Stimulated activated CD8-positive, alpha-beta memory T cell treated with anti-CD3 and anti-CD28 coated beads, Interleukin-2, amount 100 ng/mL, for 1 hour (primary cell): ENCODE measurements at places on chromosomes 16 and 17.
A peak's percentile ranks its signal among the peaks of the same experiment; 100 is the strongest.

- DNase-seq = no peak
Observed at GRCh38 chr17:42704837-42705494, 22.6 kb downstream of the CNTNAP1 start.

DNA sequence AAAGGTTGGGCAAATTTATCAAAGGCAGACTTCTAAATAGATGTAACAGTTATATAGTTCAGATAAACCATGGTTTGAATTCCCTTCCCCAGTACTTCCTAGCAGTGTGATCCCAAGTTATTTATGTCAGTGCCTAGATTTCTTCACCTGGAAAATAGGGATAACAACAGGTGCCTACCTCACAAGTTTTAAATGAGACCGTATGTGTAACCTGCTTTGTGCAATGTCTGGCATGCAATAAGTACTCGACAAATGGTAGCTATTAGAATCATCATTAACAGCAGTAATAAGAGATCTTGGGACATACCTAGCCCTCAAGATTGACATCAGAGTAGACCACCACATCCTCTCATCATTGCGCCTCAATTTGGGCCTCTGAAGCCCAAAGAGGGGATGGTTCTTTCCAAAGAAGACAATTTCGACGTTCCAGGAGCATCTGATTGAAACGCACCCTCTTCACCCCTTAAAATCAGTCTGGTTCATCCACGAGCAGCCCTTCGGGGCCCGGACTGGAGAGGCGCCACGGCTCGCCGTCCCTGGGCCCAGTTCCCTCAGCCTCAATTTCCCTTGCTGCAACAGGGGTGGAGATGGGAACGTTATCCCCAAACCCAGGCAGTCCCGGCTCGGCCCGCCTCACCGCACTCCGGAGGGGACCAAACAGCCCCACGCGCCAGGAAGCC lies 541 bp downstream of the ACACA start:
- no peak for DNase-seq

DNA sequence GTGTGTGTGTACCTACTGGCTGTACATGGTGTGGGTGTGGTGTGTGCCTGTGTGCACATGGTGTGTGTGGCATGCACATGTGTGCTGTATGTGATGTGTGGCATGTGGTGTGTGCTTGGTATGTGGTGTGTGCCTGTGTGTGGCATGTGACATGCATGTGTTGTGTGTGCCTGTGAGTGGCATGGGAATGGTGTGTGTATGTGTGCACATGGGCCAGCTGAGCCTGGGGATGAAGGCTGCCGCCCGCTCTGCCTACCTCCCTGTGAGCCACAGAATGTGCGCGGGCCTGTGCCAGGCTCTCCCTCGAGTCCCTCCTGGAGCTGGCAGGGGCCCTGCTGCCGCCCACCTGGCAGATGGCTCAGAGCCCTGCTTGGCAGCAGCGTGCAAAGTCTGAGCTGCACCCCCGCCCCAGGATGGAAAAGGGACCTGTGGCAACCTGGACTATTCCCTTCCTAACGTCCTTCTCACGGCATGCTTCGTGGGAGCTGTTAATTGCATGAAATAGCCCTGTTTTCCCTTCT lies 9.3 kb downstream of the PRSS27 start:
- no peak for DNase-seq

- peak; percentile 46 for DNase-seq
Observed at GRCh38 chr16:22297871-22298733, 893 bp downstream of the POLR3E start.

DNA sequence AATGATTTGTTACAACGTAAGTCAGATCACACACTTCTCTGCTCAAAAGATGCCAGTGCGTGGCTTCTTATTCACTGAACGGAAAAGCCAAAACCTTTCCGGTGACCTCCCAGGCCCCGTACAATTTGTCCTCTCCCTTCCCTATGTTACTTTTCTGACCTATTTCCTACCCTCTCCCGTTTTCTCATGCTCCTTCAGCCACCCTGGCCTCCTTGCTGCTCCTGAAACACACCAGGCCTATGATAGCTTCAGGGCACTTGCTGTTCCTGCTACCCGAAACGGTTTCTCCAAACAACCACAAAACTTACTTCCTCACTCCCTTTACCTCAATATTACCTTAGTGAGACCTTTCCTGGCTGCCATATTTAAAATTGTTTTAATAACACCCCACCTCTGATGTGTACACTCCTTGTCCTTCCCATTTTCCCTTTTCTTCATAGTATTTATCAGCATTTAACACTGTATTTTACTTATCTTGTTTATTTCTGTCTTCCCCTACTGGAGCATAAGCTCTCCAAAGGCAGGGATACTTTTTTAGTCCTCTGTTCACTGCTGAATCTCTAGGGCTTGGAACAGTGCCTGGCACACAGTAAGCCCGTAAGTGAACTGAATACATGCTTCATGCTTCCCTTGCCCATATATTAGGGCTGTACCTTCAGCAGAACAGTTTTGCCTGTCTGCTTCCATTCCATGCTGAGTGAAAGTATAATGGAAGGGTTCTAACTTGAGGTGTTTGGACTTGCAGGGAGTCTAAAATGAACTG lies 10.9 kb upstream of the ARL2BP start:
- DNase-seq = no peak

GRCh38 chr17:28365487-28365886 lies 488 bp upstream of the SEBOX start:
- no peak for DNase-seq

DNA sequence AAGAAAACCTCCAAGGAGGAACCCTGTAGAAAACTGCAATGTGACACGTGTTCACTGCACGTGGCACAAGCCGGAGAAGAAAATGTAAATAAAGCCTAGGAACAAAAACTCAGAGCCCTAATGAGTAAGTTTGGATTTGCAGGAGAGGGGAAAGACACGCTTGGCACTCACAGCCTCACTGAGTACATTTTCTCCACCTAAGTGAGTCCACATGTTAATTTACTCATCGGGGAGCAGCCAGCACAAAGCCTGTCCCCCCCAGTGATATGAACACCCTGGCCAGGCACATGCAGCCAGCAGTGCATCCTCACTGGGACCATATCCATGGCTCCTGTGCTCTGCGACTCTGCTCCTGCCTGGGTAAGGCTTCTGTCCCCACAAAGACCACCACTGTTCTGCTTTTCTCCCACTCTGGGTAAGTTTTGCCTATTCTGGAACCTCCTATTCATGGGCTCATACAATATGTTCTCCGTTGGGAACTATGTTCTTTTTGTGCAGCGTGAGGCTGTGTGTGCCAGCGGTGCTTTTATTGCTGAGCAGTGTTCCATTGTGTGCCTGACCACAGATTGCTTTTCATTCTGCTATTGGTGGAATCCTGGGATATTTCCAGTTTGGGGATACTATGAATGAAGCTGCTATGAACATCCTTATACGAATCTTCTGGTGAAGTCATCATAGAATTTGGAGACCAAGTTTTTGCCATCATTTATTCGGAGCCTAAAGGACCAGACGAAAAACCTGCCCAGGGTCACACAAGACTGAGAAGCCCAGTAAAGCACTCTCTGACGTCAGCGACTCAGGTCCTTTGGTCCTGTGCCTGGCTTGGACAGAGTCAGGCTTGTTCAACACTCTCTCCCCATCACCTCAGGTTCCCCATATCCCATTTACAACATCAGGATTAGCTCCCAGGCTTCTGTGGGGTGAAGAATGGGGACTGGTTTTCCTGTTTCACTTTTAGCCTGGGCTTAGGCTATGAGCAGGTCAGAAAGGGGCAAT lies 53.3 kb downstream of the RNF112 start:
- no peak for DNase-seq

- DNase-seq = no peak
Observed at GRCh38 chr17:16419929-16420271, 4.5 kb downstream of the TRPV2 start.

DNA sequence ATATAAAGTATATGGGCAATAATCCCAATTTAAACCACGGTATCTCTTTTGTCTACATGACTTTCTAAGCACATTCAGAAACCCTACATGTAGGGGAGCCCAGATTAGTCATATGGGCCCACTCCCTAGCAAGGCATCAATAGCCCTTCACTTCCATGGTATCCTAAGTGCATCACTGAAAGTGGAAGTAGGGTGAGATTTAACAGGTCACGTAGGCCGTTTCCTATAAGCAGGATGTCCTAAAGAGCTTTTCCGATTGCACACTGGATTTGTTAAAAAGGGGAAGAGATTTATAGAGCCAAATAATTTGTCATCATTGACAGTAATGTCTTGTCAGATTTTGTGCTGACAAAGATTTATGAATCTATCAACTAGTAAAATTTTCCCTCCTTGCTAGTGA lies 39.0 kb downstream of the CA4 start:
- DNase-seq = no peak

GRCh38 chr17:74153456-74153810 lies 50.0 kb upstream of the RPL38 start:
- no peak for DNase-seq

DNA sequence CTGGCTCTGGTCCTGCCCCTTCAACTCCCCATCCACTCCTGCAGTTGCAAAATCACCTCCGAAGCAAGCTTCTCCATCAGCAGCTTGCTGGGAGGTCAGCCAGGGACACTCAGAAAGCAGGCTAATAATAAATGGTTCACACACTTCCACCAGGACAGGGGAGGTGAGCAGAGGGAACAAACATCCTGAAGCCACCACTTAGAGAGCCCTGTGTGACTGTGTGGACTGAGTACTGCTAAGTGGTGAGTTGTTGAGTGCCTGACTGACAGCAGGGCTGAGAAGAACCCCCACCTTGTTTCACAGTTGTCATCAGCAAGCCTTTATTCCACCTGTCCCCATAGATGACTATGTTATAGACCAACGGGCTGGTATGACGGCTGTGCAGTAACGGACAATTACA lies 213.9 kb downstream of the CBLN1 start:
- no peak for DNase-seq

- no peak for DNase-seq
Observed at GRCh38 chr16:29111421-29111820, 126.6 kb downstream of the LAT start.

- DNase-seq = no peak
Observed at GRCh38 chr16:15460601-15461000, 26.2 kb downstream of the BMERB1 start.

GRCh38 chr16:20903116-20903898 lies 2.7 kb downstream of the LYRM1 start:
- DNase-seq = no peak

- no peak for DNase-seq
Observed at GRCh38 chr17:56297184-56297583, 143.9 kb downstream of the ANKFN1 start.

- DNase-seq = no peak
Observed at GRCh38 chr17:76243826-76244679, 3.8 kb upstream of the RNF157 start.

- DNase-seq = no peak
Observed at GRCh38 chr17:79532107-79532790, 78.6 kb downstream of the RBFOX3 start.

DNA sequence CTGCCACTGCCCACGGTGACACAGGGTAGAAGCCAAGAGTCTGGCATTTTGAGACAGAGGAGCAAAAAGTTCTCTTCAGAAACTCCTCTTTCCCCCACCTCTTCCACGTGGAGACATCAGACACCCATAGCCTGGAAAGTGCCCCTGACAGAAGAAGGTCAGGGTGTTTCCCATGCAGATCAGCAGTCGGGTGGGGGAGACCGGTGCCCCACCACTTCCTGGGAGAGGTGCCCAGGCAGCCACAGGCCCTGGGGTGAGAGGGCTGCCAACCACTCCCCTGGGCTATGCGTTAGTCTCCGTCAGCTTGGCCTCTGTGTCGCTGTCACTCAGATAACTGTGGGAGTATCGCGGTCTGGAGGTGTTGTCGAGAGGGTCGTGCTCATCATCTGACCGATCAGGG lies 31.5 kb downstream of the PIPOX start:
- no peak for DNase-seq

GRCh38 chr17:65130832-65131231 lies 6.3 kb upstream of the RGS9 start:
- no peak for DNase-seq

- DNase-seq = no peak
Observed at GRCh38 chr17:72822358-72823023, 270.0 kb downstream of the SLC39A11 start.

DNA sequence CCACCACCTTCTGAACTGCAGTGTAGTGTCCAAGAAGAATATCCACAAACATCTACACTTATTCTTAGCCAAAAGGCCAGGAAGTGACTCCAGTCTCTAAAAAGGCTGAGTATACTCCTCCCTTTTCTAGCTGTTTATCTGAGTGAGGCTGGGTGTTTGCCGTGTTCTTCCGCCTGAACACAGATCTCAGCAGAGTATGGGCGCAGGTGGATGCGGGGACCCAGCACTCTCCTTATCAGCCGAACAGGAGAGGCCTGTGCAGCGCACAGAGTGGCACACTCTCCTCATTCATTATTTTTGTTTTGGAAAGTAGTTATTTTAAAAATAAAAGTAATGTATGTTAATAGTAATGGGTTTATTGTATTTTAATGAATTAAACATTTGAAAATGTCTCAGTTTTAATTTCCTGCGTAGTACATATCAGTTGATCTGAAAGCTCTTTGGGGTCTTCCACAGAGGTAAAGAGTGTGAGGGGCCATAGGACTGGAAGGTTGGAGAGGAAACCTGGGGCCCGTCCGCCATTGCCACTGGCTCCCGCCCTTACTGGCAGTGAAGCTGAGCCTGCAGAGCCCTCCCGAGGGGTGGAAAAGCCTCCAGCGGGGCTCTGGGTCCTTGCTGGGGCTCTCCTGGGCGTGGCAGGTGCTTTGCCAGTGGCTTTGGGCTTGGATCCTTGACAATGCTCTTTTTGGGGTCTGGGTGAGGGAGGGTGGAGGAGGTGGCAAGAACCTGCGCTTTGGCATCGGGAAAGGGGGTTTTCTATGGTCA lies 53.8 kb downstream of the PDPK1 start:
- DNase-seq = no peak

DNA sequence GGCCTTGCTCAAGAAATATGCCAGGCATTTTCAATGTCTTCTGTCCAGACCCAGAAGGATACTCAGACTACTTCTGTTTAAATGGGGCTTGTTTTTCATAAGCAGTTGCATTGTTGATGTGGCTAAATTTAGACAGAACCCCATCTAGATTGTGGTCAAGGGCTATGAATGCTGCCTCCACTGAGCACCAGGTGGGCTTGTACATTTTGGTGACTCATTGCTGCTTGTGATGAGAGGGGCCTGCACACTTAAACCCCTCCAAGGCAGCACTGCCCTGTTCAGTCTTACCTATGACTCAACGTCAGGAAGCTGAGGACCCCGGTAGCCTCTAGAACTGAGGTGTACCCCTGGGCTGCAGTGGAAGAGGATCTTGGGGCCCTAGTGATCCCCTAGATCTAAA lies 144.0 kb downstream of the PRKCA start:
- no peak for DNase-seq

DNA sequence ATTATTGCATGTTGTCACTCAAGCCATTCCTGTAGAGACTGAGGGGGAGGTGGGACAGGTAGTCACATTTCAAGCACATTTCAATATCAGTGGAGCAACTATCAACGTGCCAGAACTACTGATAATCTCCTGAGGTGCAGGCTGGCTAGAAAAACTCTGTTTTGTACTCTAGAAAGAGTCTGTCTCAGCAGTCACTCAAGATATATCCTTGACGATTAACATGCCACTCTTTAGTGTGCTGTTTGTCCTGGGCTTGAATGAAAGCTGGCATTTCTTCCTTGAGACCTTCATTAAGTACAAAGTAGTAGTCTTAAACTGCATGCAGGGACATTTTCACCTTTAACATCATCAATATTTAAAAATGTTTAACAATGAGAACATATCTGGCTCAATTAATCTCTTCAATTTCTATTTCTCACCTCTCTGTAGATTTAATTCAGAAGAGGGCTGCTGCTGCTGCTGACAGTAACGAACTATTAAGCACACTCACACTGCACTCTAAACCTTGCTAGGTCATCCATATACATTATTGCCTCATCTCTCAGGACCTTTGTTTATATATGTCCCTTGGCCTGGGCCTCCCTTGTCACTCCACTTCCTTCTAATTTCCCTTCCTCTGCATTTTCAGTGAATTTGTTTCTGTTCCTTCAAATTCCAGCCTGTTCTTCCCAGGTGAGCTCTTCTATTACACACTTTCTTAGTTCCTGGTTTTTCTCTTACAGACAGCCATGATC lies 412.0 kb downstream of the HAPSTR1 start:
- no peak for DNase-seq
